ENCODE measurements at places on chromosomes 7 and 10.
A peak's percentile ranks its signal among the peaks of the same experiment; 100 is the strongest.

DNA sequence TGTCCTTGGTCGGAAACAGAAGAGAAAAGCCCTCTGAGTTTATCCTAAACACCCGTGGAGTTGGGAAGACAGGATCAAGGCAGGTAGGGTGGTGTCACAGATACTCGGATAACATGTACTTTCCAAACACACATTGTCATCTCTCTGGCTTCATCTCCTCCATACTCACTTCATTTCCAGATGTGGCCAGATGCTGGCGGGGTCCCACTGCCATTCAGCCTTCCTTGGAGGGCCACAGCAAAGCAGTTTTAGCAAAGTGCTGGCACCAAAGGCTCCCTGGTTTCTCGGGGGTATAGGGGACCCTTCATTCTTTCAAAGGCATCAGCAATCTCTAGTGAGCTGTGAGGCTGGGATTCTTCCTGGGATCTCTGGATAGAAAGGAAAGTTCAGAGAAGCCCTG lies 539.5 kb downstream of the TCERG1L start:
- no peak for DNase-seq

- no peak for DNase-seq
These were observed 27.9 kb downstream of the FAM20C start for GRCh38 chr7:220151-220841.

GRCh38 chr10:46326971-46327370 lies 40.2 kb downstream of the ANTXRL start:
- DNase-seq = no peak

DNA sequence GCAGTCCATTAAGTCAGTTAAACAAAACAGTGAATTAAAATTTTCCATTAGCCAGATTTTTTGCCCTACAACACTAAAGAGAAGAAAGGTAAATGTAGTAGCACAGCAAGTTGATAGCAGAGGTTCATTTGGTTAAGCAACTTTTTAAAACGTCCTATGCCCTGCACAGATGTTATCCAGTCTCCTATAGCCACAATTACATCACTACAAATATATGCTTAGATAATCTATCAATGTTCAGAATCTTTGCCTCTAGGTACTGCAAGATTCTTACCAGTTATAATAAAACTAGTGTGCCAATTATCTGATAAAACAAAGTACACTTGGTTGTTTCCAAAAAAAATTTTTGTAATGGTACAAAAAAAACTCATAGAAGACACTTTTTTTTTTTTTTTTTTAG lies 175.5 kb upstream of the MYO3A start:
- no peak for DNase-seq

GRCh38 chr10:26446258-26446657 lies 8.1 kb downstream of the APBB1IP start:
- no peak for DNase-seq

DNA sequence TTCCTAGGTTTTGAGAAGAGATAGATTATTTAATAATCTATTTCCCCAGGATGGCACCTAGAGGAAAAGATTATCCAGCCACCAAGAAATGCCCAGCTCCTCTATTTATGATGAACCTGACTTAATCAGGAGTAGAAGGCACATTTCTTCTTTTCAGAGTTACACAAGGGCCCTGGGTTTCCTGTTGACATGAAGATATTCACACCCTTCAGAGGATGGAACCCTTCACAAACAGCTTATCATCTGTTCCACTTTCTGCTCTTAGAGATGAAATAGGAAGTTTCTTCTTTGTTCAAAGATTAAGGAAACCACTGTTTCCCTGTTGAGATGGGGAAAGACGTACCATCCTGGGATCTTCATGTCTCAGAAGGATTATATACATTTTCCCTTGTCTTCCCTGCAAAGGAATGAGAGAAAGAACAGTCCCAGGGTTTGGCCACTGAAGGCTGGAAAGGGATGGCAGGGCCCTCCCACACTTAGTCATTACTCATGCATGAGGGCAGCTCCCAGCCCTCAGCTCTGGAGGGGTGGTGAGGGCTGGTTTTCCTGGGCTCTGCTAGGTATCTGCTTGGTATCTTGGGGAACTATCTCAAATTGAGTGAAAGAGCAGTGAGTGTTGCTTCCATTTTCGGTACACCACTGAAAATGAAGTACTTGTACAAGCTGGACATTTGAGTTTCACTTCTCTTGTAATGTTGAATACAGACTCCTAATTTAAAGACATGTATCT lies 64.0 kb downstream of the MTPAP start:
- DNase-seq = no peak

DNA sequence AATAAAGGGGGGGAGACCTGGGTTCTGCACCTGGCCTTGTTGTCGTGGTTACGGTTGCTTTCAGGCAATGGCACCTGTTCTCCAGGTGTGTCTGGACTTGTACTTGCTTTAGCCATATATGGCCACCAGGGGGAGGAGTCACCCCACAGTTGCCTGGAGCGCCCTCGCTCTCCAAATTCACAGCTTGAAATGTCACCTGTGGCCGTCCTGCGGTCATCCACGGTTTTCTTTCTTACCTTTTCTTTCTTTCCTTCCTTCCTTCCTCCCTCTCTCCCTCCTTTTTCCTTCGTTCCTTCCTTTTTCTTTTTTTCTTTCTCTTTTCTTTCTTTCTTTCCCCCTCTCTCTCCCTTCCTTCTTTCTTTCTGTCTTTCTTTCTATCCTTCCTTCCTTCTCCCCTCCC lies 157.2 kb upstream of the ZNF92 start:
- peak; percentile 84 for DNase-seq

GRCh38 chr10:43284341-43284910 lies 17.6 kb upstream of the RASGEF1A start:
- no peak for DNase-seq

GRCh38 chr7:37356911-37357636 lies 91.6 kb downstream of the ELMO1 start:
- DNase-seq = no peak
